MM.1S (cell line): ENCODE measurements at places on chromosomes 4 and X.

DNA sequence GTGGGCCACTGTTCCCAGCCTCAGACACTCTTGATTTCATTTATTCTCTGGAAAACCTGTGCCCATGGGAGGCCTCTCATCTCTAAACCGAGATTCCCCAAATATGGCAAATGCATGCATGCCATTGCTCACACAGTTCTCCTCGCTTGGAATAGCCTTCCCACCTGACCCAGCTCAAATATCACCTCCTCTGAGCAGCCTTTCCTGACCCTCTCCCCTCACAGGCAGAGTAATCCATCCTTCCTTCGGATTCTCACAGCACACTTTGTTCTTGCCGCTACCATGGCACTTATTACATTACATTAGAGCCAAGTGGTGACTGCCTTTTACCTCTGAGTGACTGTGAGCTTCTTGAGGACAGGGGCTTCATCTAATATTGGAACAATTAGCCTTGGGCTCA lies 209.5 kb downstream of the HS6ST2 start:
- H3K36me3 ChIP-seq = no peaks in the 10 kb centered on the region
- H3K4me1 ChIP-seq = peaks cover 26% of the 10 kb centered on the region
- no peak overlapping the region for H3K4me3 ChIP-seq
- H3K27me3 ChIP-seq = no peaks in the 10 kb centered on the region
- no peak overlapping the region for H3K27ac ChIP-seq

- H3K4me3 ChIP-seq = peak within 1 kb of the TSS; percentile 44
- H3K4me1 ChIP-seq = no peaks in the 10 kb centered on the region
- no peaks in the 10 kb centered on the region for H3K36me3 ChIP-seq
- no peaks in the 10 kb centered on the region for H3K27me3 ChIP-seq
- H3K27ac ChIP-seq = no peak within 1 kb of the TSS
Observed at GRCh38 chr4:118888666-118889311, at the start of gene SYNPO2. Gene SYNPO2 (plus strand): TSS chr4:118888854. CDS start chr4:118889037, 183 bp downstream.

GRCh38 chr4:25779021-25779420 lies 83.8 kb downstream of the SEL1L3 start:
- no peak overlapping the region for H3K4me3 ChIP-seq
- no peaks in the 10 kb centered on the region for H3K4me1 ChIP-seq
- DNase-seq = no peak
- H3K27me3 ChIP-seq = no peaks in the 10 kb centered on the region
- no peaks in the 10 kb centered on the region; the same call in 1 of the 2 replicates for H3K36me3 ChIP-seq

- H3K27ac ChIP-seq = no peak overlapping the region
- no peaks in the 10 kb centered on the region for H3K27me3 ChIP-seq
- no peak for DNase-seq
- no peak overlapping the region for H3K4me3 ChIP-seq
- H3K4me1 ChIP-seq = no peaks in the 10 kb centered on the region
Observed at GRCh38 chr4:73335679-73336078, 68.4 kb upstream of the ALB start.

DNA sequence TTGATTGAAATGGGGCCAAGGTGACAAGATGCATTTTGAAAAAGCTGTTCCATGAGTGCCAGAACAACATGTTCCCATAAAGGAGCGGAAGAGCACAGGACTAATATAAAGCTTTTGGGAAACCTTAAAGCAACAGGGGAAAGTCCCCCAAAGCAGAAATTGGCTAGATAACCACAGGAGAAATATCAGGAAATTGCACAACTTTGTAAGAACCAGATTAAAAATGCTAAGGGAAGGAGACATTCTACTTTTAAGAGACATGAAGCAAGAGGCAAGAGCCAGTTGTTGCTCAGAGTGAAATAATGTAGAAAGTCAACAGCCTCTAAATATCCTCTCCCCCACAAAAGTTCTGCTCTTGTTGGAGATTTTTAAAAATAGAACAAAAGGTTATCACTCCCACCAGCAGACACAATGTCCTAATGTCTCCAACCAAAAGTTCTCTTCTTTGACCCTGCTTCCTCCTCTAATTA lies 85.2 kb upstream of the LNX1 start:
- no peaks in the 10 kb centered on the region for H3K4me1 ChIP-seq
- H3K36me3 ChIP-seq = no peaks in the 10 kb centered on the region
- no peaks in the 10 kb centered on the region for H3K27me3 ChIP-seq
- H3K4me3 ChIP-seq = no peak overlapping the region
- DNase-seq = no peak
- no peak overlapping the region for H3K27ac ChIP-seq

DNA sequence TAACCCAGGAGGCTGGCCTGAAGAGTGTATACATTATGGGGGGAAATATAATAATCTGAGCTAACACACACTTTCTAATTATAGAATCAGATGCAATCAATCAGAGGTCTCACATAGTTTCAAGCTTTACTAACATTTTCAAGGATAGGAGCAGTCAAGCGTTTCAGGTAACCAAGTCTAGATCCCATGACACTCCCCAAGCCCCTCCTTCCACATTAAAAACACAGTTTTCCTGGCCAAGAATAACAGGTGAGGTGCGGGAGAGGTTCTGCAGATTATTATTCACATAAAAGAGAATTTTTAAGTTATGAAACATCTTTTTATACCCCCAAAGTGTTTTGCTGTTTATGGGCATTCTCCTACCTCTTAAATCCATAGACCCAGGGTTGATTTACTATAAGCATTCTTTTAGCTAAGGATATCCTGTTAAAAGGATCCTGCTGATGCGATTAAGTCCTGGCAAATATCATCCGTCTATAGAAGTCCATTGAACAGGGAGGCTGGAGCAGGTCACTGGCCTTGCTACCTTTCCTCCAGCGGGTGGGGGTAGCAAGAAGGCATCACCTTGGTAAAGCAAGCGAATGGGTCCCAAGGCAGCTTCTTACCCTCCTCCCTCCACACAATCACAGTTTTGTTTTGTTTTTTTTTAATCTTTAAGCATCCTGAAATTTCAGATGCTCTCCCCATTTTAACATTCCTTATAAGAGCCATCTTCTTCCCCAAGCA lies 104.7 kb upstream of the GPM6A start:
- H3K27me3 ChIP-seq = no peaks in the 10 kb centered on the region
- H3K4me3 ChIP-seq = no peak overlapping the region
- no peaks in the 10 kb centered on the region for H3K4me1 ChIP-seq

DNA sequence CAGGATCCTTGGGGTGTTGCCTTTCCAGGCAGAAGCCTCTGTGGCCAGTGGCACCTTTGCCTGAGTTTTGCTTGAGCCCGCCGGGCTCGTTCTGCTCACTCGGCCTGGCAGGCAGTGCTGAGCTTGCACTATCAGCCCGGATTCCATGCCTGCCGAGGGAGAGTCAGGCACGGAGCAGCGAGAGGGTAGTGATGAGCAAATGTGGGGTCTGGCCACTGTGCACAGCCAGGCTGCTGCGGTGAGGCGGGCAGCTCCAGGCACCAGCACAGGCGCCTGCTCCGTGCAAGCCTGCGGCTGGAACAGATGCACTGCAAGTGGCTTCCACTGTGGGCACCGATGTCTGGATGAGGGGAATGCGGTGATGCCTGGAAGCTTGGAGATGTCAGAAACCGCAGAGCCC lies 619.2 kb downstream of the RAPGEF2 start:
- no peak overlapping the region for H3K27ac ChIP-seq
- H3K4me1 ChIP-seq = no peaks in the 10 kb centered on the region
- no peak for DNase-seq
- no peak overlapping the region for H3K4me3 ChIP-seq
- H3K36me3 ChIP-seq = no peaks in the 10 kb centered on the region
- no peaks in the 10 kb centered on the region for H3K27me3 ChIP-seq

GRCh38 chr4:111652236-111652635 lies 493.0 kb upstream of the FAM241A start:
- no peaks in the 10 kb centered on the region for H3K27me3 ChIP-seq
- H3K4me3 ChIP-seq = no peak overlapping the region
- H3K27ac ChIP-seq = no peak overlapping the region
- no peaks in the 10 kb centered on the region for H3K4me1 ChIP-seq
- H3K36me3 ChIP-seq = no peaks in the 10 kb centered on the region

GRCh38 chr4:10743357-10743756 lies 58.8 kb upstream of the CLNK start:
- no peaks in the 10 kb centered on the region for H3K36me3 ChIP-seq
- DNase-seq = no peak
- H3K27me3 ChIP-seq = no peaks in the 10 kb centered on the region

DNA sequence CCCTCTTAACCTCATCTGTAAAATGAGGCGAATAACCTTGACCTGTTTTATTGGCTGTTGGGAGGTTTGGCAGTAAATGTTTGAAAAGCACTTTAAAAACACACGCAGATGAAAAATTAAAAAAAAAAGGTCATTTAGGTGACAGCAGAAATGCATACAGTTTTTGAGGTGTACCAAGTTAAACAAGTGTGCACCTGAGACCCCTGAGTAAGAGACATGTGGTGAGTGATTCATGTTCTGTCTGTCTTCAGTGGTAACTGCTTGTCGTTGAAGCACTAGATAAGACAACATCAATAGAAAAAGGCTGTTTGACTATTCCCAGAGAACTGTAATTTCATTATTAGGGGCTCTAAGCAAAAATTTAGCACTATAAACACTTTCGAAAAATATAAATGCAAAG lies 608.4 kb upstream of the PITX2 start:
- no peak overlapping the region for H3K27ac ChIP-seq
- H3K4me3 ChIP-seq = no peak overlapping the region
- H3K27me3 ChIP-seq = no peaks in the 10 kb centered on the region
- H3K4me1 ChIP-seq = no peaks in the 10 kb centered on the region
- no peaks in the 10 kb centered on the region for H3K36me3 ChIP-seq
